ENCODE measurements at places on chromosomes 3 and 15.

- no peak for DNase-seq
These were observed 7.1 kb downstream of the ITGA11 start for GRCh38 chr15:68424754-68425390.

GRCh38 chr3:135779590-135780235 lies 185.8 kb upstream of the PPP2R3A start:
- DNase-seq = no peak

DNA sequence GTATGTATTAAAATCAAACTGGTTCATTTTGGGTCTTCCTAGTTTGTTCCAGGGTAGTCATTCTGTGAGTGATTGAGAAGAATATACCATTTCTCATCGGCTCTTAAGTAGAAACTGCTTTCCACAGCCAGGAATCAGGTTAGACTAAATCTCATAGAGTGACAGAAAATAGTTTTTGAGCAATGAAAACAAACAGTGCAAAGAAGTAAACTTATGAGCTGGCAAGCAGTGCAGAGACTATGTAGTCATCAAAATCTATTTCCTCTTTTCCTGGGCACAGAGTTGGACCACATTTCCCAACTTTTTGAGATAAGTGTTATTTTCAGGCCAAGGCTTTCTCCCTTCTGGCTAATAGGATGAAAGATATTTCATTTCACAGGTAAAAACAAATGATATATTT lies 66.5 kb downstream of the UBE3A start:
- no peak for DNase-seq

- DNase-seq = no peak
These were observed 120.4 kb upstream of the TSPAN3 start for GRCh38 chr15:77191230-77191834.

DNA sequence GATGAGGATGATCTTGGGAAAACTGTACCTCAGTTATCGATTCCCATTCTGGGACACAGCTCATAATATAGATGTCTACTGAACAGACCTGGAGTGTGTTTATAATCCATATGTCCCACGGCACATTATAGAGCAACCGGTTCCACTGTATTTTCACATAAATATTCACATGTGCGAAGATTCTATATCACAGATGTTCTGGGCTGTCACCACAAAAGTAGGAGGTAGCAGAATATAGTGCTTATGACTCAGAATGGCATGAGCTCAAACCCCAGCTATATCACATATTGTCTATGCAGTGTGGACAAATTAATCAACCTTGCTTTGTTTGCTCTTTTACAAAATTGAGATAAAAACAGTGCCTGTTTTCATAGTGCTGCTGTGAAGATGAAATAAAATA lies 640.3 kb upstream of the ADAMTS9 start:
- no peak for DNase-seq

DNA sequence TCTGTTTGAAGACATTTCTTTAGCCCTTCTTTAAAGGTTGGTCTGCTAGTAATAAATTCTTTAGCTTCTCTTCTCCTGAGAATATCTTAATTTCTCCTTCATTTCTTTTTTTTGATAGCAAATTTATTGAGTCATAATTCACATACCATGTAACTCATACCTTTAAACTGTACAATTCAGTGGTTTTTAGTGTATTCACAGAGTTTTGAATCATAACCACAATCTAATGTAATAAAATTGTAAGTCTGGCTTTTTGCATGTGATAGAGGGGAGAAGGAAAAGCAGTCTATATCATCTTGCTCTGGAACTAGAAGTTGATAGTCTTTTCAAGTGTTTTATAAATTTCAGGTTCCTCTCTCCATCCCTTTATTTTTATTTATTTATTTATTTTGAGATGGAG lies 81.3 kb downstream of the APBA2 start:
- DNase-seq = no peak

DNA sequence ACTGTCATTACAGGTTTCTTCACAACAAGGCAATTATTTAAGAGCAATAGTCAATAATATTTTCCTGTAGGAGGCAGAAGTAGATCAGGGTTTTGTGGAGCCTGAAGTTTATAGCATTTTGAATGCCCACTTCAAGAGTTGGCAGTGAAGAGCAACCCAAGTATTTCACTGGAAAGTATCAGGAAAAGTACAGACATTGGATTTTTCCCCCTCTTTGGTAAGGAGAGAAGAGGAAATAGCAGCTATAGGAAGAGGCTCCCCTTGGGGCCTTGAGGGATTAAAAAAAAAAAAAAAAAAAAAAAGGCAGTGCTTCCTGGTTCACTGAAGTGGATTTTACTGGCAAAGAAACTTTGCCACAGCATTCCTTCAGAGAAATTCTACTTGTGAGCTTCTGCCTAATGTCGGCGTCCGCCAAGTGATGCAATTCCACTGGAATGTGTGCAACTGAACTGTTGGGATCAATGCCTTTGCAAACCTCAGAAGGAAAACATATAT lies 5.7 kb upstream of the CNTN6 start:
- no peak for DNase-seq

DNA sequence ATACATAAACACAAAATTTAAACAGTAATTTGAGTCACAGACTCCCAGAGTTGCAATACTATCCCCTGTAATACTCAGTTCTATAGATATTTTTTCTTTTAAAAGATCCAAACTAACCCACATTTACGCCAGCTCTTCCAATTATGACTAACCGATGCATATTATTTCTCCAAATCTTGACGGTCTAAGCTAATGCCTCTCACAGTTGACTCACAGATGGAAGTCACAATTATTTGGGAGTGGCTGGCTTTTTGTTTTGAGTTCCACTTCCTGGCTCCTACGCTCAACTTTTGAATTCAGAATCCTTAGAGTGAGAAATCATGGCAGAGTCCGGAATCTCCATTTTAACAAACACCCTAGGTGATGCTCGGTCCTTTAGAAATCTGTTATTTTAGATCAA lies 749.9 kb downstream of the FHIT start:
- no peak for DNase-seq

DNA sequence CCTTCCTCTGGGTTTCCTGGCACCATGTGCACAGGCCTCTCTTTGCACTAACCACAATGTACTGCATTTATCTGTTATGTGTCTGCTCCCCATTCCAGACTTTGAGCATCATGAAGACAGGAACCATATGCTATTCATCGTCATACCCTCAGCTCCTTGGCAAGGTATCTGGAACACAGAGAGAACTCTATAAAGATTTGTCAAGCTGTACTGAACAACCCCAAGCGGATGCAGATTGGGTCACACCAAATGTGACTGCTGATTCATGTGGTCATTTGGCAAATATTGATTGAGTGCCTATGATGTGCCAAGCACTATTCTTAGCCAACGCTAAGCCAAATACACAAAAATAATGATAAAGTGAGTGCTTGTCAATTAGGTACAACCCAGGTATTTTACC lies 7.5 kb upstream of the MEGF11 start:
- DNase-seq = no peak

DNA sequence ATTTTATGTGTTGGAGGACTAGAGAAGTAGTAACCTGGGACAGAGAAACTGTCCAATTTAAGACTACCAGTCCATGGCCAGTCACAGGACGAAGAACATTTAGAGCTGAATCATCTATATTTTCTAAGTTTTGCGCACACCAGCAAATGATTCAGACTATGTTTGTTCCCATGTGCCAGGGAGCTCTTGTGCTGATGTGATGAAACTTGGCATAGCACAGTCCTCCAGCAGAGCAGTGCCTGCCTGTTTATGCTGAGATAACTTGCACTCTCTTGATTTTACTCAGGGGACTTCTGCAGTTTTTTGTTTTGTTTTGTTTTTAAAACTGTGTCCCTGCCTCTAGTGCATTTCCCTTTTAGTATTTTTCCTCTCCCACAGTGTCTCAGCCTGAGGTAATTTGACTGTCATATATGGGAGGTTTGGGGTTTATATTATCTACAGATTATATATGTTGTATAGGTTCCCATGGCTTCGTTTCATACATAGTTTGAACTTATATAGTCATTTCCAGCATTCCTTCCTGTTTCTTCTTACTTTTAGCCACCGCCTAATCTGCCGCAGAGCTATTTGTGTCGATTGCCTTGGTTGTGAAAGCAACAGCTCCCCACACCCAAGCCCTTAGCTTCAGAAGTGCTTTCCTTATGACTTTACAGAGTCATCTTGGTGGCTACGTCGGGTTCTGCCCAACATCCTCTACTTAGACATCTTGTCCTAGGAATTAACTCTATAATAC lies 45.5 kb downstream of the PPM1L start:
- no peak for DNase-seq

DNA sequence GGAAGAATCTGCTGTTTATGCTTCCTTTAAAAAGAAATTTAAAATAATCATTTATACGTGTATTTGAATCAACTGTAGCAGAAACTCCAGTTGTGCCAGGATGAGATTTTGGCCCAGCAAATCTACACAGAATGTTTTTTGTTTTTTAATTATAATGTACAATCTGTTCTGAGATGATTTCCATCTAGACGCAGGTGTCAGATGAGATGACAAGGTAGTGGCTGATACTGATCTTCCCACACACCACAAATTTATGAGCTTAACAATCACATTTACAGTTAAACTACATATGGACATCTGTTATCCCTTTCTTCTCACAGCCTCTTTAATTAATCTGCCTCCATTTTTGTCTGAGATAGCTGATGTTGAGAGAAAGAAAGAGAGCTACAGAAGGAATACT lies 23.6 kb downstream of the DCLK3 start:
- no peak for DNase-seq

DNA sequence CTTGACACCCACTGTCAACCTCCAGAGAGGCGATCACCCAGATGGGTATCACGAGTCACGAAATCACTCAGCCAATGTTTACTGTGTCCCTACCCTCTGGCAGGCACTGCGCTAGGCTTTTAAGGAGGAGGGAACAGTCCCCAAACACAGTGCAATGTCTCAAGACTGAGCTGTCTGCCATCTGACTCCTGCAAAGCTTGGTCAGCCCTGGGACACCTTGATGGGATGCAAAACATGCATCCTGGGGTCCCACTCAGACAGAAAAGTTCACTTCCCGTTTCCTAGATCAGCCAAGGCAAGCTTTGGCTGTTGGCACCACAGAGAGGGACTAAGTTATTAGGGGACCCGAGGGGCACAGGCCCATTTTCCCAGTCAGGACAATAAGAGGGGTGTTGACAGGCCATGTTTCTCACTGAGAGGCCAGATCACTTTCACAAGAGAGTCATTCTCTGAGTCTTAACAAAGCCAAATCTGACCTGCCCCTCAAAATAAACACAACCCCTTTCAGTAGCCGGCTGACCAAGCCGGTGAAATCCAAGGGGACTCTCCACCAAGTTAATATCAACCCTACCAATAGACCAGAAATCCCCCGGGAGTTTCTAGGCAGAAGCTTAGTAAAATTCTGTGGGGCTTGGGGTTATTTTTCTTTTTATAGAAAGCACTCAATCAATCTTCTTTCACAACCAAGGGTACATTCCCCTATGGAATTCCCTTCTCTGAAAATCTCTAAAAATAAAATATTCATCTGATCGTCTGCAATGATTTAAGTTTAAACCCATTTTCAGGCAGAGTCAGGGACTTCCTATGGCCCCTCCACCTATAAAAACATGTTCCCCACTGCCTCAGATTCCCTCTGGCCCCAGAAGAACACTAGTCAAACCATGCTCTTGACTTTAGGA lies 3.5 kb downstream of the RFTN1 start:
- no peak for DNase-seq

DNA sequence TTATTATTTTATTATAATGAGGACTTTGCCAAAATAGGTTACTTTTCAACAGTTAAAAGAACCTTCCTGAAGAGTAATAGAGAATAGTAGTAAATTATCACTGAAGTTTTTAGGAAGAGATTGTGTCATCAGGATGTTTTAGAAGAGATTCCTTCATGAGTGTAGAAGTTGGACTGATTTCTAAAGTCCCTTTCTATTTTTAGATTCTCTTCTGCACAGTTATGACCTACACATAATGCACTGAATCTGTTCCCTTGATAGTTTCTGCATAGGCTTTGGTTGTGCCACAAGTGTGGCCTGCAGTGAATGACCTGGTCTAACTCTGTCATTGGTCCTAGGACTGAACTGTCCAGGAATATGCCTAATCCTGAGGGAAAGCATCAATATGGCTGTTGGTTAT lies 23.9 kb downstream of the SLC35A5 start:
- DNase-seq = no peak

GRCh38 chr3:137924628-137925027 lies 85.3 kb upstream of the CLDN18 start:
- no peak for DNase-seq

GRCh38 chr3:94928921-94929320 lies 866.1 kb downstream of the NSUN3 start:
- DNase-seq = no peak

GRCh38 chr3:64355401-64355807 lies 130.1 kb upstream of the PRICKLE2 start:
- no peak for DNase-seq

DNA sequence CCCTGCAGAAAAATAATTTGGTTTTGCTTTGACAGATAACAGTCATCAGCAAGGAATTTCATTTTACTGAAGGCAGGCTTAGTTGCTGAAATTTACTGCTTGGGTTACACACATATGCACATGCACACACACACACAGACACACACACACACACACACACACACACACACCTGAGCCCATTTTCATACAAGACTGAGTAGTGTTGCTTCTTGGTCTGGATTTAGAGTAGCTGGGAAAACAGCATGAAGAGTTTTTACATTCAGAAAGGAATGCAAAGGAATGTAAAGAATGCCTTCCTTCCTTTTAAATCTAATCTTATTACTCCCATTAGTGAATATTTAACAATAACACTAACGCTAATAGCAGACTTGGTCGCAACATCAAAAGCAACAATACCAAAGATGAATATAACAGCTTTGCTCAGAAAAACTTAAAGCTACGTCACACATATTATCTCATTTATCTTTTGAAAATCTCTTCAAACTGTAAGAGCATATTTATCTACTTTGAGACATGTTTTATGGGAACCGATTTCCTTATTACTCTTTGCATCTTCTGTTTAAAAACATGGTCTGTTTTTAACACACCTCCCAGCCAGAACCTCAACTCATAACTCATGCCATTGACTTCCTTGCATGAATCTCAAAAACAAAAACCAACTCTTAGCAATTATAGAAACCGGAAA lies 32.5 kb downstream of the RFTN1 start:
- DNase-seq = no peak

DNA sequence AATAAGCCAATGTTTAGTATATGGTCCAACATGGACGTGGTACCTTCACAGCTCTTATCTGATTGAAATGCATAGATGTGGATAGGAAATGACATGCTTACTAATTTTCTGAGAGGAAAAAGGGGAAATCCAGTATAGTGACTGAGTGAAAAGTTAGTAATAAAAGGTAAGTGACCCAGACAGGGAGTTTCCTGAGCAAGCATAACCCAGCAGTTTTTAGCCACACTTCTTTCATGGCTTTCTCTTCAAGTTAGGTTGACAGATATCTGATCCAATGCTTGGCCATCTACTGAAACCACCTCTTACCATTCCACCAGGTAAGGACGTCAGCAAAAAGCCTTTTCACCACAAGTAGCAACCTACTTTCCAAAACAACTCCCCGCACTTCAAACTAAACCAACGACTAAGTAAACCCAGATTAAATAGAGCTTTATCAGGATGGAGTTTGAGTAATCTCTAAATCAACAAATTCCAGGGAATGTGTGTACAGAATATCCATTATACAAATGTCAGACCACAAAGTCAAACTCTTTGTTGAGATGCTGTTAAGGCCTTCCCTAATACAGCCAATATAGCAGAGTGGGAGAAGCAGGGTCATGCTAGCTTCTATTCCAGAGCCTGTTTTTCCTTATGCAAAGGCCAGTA lies 329.7 kb downstream of the RORA start:
- no peak for DNase-seq

GRCh38 chr3:154952553-154952952 lies 127.6 kb upstream of the MME start:
- DNase-seq = no peak
